Activated CD4-positive, alpha-beta T cell treated with anti-CD3 and anti-CD28 coated beads, Interleukin-2, amount 10 ng/mL, durations not matched to agents 24 days and 14 days (primary cell): ENCODE measurements at places on chromosomes 16 and 17. TPM values are rescaled to one million over a fixed set of nuclear protein-coding genes. Genes with fewer than 3 reads are reported as not detected.

Gene SEPTIN12
- not detected in 2 replicates for total RNA-seq

Gene PRDM7
- not detected in 2 replicates for total RNA-seq

DNA sequence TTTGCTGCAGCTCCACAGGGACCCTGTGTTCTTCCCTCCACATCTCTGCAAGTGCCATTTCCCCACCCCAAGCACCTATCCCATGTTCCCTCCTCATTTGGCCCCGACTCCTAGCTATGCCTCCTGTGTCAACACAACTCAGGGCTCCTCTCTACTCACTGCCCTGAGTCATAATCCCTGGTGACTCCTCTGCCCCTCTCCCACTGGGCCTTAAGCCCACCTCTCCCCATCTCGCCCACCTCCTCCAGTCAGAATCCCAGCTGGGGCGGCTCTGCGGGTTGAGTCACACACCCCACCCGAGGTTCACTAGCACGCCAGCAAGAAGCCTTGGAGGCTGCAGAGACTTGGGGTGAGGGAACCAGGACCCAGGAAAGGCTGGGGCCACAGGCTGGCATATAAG is 346.2 kb downstream of the FOXL1 start:
- DNase-seq = no peak

GRCh38 chr17:48062273-48062672 is 14.1 kb downstream of the NFE2L1 start:
- no peak for DNase-seq

- no peak for DNase-seq
These were observed 41.5 kb upstream of the GNG13 start for GRCh38 chr16:842061-842476.

GRCh38 chr17:8934346-8934745 is 31.2 kb downstream of the PIK3R5 start:
- DNase-seq = no peak

DNA sequence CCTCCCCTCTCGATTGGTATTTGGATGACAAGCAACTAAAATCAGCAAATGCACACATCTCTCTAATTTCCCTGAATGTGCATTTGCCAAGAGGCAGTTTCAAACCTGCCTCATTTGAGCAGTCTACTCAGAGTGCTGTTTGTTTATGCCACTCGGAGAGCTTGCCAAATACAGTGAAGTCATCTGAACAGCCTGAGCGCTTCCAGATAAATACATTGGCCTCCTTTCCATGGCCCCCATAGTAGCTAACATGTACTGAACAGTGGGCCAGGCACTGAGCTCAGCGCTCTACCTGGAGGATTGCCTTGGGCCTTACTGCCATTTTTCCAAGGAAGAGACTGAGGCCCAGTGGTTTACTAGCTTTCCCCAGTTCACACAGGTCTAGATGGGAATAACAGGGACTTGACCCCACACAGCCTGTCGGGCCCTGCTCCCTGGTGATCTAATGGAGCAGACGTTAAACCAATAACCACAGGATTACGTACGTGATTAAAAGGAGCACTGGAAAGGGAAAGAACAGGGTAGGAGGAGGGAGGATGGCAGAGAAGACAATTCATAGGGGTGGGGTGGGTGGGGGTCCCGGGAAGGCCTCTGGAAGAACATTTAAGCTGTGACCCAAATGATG is 18.7 kb upstream of the ANKRD40CL start:
- no peak for DNase-seq

GRCh38 chr17:21318439-21318838 is 33.9 kb downstream of the MAP2K3 start:
- no peak for DNase-seq

DNA sequence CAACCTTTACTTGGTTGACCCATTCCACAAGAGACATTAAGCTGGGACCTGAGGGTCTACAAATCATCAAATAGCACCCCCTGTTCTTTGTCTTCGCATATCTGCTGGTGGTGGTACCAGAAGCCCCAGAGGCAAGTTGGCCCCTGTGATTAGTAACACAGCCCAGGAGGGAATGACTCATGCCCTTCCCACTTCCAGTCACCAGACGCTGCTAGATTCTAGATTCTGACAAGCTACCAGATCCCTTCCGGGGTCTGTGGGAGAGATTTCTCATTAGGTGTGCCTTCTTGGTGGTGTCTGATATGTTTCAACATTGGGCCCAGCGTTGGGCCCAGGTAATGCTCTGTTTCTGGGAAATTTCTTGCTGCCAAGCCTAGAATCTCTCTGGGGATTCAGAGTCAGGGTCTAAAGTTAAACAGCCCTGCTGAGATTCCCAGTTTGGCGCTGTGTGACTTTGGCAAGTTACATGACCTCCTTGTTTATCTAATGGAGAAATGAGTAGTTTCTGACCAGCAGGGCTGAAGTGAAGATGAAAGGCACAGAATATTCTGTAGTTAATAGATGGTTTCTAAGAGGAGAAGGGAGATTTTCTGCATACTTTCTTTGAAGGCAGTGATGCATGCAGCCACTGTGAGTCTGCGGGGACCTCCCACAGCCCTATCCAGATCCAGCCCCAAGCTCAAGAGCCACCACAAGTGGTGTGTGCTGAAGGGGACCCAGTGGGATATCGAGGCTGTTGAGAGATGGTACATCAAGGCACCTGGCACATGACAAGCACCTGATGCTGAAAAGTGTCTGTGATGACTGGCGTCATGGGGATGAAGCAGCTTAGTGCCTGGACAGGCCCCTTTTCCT is 3.9 kb downstream of the TRPV2 start:
- peak; percentile 79 for DNase-seq

DNA sequence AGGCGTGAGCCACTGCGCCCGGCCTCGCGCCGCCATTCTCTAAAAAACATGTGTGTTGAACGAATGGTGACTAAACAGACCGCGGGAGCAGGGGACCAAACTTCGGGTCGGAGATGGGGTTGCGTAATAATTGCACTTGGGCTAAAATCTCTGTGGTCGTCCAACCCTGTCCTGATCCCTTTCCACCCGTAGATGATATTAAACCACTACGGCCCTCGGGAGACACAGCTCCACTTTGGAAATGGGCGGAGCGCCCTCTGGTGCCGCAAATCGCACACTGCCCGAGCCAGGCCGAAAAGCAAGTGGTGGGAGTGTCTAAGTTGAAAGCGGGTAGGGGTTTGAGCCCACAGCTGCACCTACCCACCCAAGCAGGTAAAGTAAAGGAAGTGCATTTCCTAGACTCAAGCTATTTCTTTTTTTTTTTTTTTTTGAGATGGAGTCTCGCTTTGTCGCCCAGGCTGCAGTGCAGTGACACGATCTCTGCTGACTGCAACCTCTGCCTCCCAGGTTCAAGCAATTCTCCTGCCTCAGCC is 17.0 kb downstream of the CAVIN1 start:
- DNase-seq = peak; percentile 95

DNA sequence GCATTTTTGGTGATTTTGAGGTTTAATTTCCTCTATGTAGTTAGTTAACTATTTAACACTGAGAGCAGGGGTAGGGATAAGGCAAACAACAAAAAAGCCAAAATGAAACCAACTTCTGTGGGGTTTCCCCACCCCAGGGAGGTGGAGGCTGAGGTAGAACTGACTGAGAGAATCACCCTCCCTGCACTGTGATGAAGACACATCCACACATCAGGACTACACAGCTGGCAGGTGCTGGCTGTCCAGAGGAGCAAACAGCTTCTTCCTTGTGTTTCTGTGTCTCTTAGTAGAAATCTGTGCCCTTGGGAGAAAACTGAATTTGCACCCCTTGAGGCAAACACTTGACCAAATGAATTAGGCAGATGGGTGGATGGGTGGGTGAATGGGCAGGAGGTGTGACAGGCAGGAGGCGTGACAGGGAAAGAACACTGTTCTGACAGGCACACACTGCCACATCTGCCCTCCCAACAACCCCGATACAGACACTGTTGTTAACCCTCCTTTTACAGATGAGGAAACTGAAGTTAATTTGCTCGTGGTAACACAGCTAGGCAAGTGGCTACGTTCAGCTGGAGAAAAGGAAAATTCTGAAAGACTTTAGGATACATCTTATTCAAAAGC is 62.9 kb upstream of the AMZ2 start:
- DNase-seq = peak; percentile 92

DNA sequence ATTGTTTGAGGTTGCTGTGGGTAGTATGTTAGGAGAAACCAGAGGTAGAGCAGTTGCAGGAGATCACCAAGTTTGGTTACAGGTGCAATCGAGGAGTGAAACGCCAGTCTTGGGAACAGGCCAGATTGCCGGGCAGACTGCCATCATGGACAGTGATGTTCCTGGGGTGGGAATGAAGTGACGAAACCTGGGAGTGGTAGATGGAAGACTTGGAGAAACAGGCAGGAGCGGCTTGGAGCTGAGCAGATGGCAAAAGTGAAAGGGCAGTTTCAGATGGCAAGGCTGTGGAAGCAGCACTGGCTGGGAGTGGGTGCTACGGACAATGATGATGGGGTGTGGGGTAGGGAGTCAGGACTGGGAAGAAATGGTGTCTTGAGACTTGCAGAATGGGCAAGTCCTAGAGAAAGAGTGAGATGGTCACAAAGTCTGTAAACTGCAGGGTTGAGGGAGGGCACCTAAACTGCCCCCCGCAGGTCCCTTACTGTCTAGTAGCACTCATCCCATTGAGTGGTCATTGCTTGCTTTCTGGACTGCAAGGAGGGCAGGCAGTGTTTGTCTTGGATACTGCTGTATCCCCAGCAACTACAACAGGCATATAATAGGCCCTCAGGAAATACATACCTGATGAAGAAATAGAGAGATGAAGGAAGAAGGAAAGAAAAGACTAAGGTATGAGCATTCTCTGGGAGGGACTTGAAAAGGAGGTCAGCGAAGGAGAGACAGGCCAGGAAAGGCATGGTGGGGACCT is 29.5 kb upstream of the ULK2 start:
- DNase-seq = no peak

GRCh38 chr16:21264571-21265036 is 13.5 kb downstream of the CRYM start:
- no peak for DNase-seq

GRCh38 chr16:71367241-71367976 is 8.9 kb downstream of the CALB2 start:
- DNase-seq = peak; percentile 80
